SHP77 (cell line): ENCODE measurements at places on chromosomes 5 and 9.

DNA sequence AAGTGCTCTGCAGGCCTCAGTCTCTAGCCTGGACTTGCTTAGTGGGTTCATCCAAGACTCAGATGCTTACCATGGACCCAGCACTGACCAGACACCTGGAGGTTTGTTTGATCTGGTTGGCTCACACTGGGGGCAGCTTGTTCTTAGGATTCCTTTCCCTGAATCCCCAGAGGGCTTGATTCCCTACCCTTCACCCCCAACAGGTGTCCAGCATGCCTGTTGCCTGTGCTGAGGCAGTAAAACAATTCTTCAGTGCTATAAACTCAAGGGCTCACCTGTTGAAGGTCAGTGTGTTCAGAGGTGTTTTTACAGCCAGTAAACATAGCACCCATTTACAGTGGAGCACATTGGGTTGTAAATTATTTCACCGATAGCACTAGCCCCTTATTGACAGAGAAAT lies 123.8 kb upstream of the KLF4 start:
- DNase-seq = peak; percentile 13

- DNase-seq = no peak
Measured at GRCh38 chr5:39399135-39400036, 25.4 kb downstream of the DAB2 start.

GRCh38 chr5:175815126-175815913 lies 56.1 kb upstream of the CPLX2 start:
- no peak for DNase-seq

DNA sequence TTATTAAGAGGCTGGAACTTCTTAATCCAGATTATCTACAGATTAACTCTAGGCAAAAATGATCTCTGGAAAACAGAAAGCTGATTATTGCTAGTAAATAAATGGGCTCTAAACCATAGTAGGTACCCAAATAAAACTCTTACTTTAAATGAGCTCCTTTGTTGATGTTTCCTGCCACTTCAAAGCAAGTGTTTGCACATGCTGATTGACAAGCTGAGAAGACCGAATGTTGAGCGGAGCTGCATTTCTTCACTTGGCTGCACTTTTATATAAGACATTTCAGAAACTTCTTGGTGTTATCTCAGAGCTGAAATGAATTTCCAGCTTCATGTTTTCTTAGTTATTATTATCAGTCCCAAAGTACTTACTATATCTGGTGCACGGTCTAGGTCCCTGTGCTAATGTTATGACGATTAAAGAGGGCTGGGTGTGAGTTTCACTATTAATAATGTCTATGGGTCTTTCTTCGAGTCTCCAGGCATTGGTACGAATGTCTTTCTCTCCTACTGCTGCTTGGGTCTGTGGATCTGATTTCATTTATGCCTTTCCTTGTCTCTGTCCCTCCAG lies 58.6 kb upstream of the CTXN3 start:
- DNase-seq = no peak

DNA sequence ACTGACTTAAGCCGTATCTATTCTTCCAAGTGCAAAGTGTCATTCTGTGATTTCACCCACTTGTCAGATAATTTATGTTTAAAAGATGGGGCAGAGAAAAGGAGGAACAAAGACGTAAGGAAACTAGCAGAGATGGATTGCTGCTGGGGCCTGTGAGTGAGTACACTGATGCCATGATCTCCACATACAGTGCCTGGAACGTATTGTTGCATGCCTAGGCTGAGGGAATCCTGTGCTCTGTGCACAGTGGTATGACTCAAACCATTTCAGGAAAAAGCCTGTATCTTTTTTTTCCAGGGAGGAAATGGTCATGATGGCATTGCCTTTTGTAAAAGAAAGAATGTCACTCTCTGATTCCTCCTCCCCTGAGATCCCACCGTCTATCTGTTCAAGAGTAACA lies 359.5 kb upstream of the ADAMTS16 start:
- DNase-seq = no peak

- no peak for DNase-seq
Measured at GRCh38 chr5:127683008-127683407, 20.2 kb upstream of the CCDC192 start.

GRCh38 chr9:86350006-86350760 lies 4.0 kb downstream of the TUT7 start:
- no peak for DNase-seq

DNA sequence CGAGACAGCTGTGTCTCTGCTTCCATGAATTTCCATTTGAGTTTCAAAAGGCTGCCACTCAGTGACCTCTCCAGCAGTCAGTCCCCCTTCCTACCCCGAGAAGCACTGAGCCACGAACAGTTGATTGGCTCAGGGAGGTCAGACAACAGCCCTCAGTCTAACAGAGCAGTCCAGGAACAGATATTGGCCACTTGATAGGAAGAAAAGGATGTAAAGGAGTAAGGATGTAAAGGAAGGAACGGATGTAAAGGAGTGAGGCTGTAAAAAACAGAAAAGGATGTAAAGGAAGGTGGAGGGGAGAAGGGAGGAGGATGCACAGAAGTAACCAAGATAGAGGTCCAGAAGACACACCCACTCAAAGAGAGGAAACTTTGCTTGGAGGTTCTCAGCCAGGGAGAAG lies 3.2 kb upstream of the NR4A3 start:
- DNase-seq = no peak
